Motor neuron (in vitro differentiated cells): ENCODE measurements at places on chromosomes 6 and 20.

DNA sequence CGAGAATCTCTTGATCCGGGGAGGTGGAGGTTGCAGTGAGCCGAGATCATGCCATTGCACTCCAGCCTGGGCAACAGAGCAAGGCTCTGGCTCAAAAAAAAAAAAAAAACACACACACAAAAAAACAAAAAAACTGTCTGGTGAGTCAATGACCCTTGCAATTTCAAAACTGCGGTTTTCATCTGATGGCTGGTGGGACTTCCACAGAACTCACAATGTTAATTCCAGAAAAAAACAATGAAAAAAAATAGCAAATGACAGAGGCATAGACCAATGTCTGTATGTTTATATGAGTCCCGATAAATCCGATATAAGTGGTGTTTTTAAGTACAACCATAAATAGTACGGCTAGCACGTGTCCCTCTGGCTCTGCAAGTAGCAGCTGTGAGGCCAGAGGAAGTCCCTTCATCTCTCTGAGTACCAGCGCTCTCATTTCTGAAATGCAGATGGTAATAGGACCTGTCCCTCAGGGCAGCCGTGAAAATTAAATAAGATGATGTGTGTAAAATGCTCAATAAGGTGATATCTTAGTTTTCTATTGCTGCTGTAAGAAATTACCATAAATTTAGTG lies 21.9 kb upstream of the PTPN1 start:
- no peak for ATAC-seq

- no peak for ATAC-seq
Measured at GRCh38 chr6:34358389-34358905, 34.0 kb downstream of the NUDT3 start.

DNA sequence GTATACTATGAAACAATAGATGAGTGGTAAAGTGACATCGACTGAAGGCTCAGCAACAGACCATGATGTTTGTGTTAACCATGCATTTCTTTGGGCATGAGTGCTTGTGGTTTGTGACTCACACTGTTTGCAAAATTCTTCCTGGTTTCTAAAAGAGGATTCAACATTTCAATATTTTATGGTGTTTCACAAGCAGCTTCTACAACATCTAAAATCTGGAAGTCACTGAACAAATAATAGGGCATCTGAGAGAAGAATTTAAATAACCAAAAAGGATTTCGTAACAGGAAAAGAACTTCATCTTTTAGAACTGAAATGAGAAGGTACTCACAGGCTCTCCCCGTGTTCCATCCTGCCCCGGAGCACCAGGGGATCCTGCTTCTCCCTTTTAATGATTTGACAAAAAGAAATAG lies 146.2 kb downstream of the COL21A1 start:
- ATAC-seq: no peak

DNA sequence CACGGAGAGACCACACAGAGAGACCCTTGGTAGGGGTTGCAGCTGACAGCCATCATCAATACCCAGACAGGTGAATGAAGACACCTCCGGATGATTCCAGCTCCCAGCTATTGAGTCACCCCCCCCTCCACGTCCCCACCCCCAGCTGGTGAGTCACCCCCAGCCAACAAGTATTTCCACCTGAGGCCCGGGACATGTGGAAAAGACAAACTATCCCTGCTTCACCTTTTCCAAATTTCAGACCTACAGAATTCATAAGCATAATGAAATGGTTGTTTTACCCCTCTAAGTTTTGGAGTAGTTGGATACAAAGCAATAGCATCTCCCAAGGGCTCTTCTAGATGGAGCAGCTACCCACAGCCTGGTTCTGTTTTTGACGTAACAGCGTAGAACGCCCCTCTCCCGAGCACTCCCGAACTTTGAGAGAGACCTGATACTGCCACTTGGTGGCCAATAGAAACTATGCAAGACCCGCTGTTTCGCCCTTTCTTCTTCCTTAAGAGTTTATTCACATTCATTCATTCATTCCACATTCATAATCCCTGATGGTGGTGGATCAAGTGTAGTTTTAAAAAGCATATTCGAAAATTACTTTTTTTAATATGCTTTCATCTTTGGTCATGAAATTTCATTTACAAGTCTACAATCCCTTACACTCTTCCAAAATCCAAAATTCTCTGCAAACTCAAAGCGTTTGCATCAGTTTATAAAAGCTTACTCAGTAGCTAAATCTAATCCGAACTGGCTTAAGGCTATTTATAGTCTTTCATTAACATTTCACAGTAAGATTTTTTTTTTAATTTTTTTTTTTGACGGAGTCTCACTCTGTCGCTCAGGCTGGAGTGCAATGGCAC lies 15.1 kb upstream of the PPP1R16B start:
- ATAC-seq: no peak

DNA sequence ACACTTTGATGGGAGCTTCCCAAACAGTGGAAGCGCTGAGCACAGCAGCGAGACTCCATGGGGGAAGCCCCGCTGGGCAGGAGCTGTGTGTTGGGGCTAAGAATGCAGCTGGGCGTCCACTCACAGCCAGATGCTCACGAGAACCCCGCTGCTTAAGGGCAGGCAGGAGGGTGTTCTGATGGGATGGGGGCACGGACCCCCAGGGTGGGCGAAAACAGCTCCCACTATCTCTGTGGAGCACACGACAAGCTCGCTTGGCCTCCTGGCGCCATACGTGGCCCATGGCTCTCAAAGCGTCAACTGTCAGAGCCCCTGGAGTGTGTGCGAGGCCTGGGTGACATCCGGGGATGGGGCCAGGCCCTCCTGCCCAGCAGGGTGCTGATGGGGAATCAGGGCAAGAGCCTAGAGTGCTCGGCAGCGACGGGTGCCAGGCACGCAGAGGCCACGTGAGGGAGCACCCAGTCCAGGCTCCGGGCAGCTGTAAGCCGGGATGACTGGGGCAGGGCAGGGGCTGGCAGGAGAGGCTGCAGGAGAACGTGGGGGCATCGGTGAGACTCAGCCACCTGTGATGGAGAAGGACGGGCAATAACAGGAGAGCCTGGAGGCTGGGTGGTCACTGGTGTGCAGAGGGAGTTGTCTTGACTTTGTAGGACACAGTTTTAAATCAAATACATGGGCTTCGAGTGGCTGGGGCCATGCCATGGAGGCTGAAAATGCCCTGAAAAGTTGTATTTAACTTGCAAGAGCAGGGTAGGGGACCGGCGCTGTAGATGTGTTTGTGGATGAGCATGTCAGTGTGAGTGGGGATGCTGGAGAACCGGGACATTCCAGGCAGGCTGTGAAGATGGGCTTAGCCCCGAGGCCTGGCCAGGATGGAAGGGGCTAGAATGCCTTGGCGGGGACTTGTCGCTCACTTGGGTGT lies 27.3 kb downstream of the PYGB start:
- ATAC-seq: no peak

DNA sequence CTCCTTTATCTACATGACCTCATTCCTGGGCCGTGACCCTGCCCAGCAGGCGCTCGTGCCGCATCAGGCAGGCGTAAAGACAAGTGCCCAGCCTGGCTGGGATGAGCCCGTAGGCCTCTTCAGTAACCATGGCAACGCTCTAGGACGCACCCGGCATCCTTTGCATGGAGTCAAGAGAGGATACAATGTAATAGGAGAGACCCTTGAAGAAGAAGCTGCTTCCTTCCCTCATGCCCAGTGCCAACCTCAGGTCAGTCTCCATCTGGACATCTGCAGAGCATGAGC lies 5.0 kb upstream of the LSM14B start:
- peak; percentile 4 for ATAC-seq

GRCh38 chr6:30061858-30062458 lies 893 bp downstream of the POLR1H start:
- ATAC-seq: no peak

GRCh38 chr6:144581812-144582537 lies 296.8 kb downstream of the UTRN start:
- peak; percentile 68 for ATAC-seq

- no peak for ATAC-seq
Measured at GRCh38 chr20:7269452-7269851, 502.0 kb downstream of the BMP2 start.

DNA sequence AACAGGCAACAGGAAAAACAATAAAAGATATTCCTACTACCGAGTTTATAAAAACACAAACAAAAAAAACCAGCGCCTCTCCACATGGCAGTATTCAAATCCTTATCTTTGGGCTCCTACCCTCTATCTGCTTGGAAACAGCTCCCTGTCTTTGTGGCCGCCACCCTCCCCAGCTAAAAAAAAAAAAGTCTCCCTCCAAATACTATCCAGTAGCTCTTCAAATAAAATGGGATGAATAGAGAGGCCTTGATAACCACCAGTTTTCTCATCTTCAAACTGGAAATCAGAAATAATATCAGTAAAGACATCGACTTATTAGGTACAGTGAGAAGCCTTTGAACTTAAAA lies 96.2 kb downstream of the PSMG4 start:
- ATAC-seq: no peak

DNA sequence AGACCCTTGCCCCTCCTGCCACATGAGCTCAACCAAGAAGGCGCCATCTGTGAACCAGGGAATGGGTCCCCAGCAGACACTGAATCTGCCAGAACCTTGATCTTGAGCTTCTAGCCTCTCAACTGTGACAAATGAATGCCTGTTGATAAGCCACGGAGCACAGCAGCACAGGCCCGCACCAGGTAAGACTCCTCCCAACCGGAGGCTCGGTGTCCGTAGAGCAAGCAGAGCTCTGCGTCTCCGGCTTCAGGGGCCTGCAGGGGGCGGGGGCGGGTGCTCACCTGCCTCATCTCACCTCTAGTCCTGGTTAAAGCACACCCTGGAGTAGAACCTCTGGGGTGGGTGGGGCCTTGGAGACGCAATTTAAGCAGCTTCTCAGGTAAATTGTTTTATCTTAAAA lies 122.7 kb downstream of the SMOC2 start:
- ATAC-seq: no peak

GRCh38 chr20:61887596-61888093 lies 178.0 kb downstream of the TAF4 start:
- ATAC-seq: peak; percentile 46

DNA sequence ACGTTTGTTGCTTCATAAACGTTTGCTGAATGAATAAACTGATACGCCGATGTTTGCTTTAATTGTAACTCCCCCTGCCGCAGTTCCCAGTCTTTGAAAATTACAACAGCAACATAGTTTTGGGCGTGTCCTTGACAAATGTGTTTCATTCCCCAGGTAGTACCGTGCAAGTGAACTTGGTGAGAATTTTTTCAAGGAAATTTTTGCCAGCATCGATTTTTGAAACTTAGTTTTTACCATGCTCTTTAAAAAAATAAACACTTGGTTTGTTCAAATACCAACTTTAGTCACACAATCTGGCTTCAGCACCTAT lies 60.1 kb downstream of the FAM217A start:
- ATAC-seq: no peak

- ATAC-seq: no peak
Measured at GRCh38 chr20:15756002-15756753, 817.1 kb downstream of the KIF16B start.

DNA sequence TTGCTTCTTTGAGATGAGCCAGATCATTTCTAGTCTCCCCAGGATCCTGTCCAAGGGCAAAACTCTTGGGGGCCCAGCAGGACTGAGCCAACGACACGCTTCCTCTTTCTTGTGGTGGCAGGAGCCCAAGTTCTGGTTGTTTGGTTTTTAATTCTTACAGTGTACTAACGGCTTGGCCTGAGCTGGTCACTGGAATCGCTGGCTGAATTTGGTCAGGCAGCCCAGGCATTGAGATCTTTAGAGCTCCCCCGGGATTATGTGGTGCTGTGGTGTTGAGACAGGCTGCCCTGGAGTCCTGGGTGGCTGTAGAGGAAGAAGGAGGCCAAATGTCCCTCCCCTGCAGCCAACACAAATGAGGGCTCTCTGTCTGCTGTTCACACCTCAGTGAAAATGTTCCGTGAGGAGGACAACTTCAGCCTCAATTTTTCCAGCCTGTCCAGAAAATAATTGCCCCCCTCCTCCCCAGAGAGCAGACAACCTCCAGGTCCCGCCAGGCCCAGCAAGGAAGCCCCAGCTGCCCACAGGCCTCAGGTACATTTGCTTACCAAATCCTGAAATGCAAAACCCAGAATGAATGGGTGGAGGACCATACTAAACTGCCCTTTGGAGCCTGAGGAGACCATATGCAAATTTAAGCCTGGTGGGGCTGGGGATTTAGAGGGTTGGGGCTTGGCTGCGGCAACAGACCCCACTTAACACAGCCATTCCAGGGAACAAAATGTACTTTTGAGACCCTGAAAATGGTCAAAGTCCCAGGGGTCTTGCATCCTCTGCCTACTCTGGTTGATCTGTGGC lies 23.6 kb downstream of the BNIP5 start:
- ATAC-seq: no peak

GRCh38 chr20:19512886-19513677 lies 245.0 kb upstream of the RIN2 start:
- no peak for ATAC-seq

- no peak for ATAC-seq
Measured at GRCh38 chr6:136031982-136032381, 180.5 kb downstream of the PDE7B start.

GRCh38 chr20:47456952-47457724 lies 44.5 kb upstream of the NCOA3 start:
- no peak for ATAC-seq

- ATAC-seq: no peak
Measured at GRCh38 chr6:33616913-33617312, 4.2 kb upstream of the ITPR3 start.

DNA sequence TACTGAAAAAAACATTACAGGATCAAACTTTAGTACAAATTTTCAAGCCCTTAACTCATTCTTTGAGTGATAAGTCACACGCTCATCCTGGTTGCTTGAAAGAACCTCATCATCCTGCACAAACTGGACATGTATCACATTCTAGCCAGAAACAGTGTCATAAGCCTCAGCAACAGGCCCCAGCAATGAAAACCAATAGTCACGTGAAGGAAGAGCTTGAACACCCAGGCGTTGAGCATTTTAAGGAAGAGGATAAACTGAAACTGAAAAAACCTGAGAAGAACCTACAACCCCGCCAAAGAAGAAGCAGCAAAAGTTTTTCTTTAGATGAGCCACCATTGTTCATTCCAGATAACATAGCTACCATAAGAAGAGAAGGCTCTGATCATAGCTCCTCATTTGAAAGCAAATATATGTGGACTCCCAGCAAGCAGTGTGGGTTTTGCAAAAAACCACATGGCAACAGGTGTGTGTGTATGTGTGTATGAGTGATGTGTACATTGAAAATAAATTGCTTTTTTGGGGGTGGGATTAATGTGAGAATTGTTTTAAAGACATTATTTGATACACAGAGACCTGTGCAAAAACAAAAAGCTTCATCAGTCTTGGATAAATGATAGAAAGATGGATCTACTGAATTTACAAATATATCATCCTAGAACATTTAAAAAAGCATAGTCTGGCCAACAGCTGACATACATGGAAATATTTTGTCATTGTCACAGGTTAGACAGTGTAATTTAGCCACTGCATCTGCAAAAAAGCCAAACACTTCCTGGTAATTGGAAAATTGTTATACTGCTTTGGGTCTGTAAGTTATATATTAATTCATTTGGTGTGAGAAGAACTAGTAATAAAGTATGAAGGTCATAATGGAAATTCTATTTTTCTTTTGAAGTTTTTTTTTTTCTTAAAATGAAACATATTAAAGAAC lies 50.1 kb downstream of the PHF3 start:
- ATAC-seq: no peak

- no peak for ATAC-seq
Measured at GRCh38 chr6:44000164-44000842, 126.9 kb downstream of the MRPL14 start.
